ENCODE measurements at places on chromosomes 5 and 9.

- no peak for DNase-seq
Observed at GRCh38 chr9:87713278-87713987, 12.5 kb upstream of the CTSL start.

GRCh38 chr5:78611126-78611605 is 37.4 kb downstream of the LHFPL2 start:
- DNase-seq, result peak; percentile 76

GRCh38 chr9:127066060-127066850 is 56.2 kb downstream of the ANGPTL2 start:
- DNase-seq, result no peak

GRCh38 chr9:127113191-127113972 is 9.1 kb downstream of the ANGPTL2 start:
- no peak for DNase-seq

DNA sequence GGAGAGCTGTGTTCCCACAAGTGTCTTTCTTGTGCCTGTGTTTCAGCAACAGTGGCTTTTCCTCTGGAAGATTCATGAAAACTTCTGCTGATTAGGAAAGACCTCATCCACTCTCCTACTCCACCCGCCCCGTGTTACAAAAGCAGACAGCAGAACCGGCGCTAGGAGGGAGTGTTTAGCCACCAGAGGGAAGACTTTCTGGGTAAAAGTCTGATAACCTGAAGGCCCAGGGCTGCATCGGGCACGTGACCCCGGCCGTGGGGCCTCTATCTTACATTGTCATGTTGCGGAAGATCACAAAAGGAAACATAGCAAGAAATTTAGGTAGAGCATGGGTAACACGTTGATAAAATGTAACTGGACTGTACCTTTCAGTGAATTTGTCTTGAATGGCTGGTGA is 32.0 kb upstream of the DMRT2 start:
- peak; percentile 58 for DNase-seq

DNA sequence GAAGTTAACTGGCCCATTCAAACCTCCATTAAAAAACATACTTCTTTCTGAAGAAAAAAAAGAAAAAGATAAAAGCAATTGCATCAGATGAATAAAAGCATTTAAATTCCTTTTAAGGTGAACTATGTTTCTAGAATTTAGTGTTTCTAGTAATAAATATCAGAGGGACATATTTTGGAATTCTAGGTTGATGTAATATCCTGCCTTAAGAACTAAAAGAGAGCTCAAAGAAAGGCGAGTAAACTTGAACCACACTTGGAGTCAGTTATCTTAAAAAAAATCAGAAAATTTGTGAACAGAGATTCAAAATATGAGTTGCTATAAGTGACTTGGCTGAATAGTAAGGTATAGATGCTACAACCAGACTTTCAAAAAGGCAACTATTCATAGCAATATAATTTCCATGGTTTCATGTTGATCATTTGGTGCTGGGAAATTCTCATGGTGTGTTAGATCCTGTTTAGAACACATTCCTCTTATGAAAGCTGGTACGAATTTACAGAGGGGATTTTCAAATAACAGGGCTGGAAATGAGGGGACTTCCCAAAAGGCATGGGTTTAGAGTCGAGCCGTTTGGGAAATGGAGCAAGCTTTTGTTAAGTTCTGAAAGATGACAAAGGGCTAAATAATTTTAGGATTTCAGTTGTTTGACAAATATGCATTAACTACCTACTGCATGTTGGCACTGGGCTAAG is 37.6 kb upstream of the RAI14 start:
- no peak for DNase-seq

DNA sequence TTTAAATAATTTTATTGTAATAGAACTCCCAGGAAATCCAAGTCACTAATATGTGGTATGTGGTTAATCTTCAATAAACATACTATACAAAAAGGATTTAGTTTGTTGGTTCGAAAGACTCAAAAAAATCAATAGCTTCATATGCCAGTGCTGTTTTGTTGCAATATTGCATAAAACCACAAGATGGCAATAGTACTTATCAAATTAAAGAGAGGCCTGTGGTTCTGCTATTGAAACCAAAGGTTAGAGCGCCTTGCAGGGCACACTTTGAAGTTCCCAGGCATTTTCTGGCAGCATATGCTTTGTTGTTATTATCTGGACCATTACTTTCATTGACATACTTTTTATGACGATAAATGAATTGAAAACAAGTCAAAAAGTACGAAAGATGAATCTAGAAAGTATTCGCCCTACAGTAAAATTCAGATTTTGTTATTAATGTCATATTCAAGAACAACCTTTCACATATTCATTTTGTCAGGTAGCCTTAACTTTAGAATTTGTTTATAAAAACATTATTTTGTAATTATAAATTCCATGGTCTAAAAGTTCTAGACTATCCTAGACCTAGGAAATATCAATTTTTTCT is 316.3 kb downstream of the MCTP1 start:
- DNase-seq, result peak; percentile 31

- DNase-seq, result no peak
Observed at GRCh38 chr9:136231478-136232297, 13.9 kb downstream of the QSOX2 start.

GRCh38 chr9:120383611-120383998 is 196.4 kb downstream of the CDK5RAP2 start:
- no peak for DNase-seq

- DNase-seq, result no peak
Observed at GRCh38 chr5:2164586-2164985, 281.9 kb upstream of the IRX4 start.

GRCh38 chr9:112310826-112311225 is 22.6 kb downstream of the PTBP3 start:
- DNase-seq, result no peak

GRCh38 chr9:71121275-71122021 is at the start of gene TRPM3:
Gene TRPM3, minus strand, starts transcription at chr9:71121621. Its CDS starts 267 bp downstream, at chr9:71121354.
- DNase-seq, result peak; percentile 71

DNA sequence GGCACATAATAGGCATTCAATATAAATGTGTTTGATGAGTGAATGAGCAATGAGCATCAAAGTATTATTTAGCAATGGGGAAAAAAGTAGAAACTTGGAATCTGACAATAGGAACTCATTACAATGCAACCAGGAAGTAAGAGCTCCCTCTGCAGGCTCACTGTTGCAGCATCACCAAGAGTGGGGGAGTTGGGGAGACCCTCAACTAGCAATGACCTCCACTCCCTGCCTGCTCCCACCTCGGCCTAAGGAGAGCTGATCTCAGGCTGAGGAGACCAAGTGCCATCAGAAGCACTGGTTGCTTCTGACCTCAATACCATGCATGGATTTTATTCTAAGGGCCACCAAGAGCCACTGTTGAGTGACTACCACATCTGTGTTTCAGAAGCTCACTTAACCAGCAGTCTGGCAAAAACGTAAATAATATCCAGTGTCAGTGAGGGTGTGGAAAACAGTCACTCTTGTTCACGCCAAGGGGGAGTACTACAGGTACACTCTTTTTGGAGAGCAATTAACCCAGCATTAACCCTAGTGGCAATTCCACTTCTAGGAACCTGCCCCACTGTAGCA is 8.0 kb downstream of the VDAC1 start:
- DNase-seq, result peak; percentile 67

GRCh38 chr9:72048850-72049249 is 11.6 kb downstream of the C9orf57 start:
- no peak for DNase-seq

DNA sequence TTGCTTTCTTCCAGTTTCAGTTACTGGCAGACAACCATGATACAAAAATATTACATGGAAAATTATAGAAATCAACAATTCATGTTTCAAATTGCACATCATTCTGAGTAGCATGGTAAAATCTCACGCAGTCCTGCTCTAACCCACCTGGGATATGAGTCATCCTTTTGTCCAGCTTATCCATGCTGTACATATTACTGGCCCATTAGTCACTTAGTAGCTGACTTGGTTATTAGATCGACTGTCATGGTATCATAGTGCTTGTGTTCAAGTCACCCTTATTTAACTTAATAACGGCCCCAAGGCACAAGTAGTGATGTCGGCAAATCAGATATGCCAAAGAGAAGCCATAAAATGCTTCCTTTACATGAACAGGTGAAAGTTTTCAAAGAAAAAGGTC is 41.2 kb downstream of the NADK2 start:
- no peak for DNase-seq

- no peak for DNase-seq
Observed at GRCh38 chr9:70367305-70367930, 47.0 kb downstream of the KLF9 start.

DNA sequence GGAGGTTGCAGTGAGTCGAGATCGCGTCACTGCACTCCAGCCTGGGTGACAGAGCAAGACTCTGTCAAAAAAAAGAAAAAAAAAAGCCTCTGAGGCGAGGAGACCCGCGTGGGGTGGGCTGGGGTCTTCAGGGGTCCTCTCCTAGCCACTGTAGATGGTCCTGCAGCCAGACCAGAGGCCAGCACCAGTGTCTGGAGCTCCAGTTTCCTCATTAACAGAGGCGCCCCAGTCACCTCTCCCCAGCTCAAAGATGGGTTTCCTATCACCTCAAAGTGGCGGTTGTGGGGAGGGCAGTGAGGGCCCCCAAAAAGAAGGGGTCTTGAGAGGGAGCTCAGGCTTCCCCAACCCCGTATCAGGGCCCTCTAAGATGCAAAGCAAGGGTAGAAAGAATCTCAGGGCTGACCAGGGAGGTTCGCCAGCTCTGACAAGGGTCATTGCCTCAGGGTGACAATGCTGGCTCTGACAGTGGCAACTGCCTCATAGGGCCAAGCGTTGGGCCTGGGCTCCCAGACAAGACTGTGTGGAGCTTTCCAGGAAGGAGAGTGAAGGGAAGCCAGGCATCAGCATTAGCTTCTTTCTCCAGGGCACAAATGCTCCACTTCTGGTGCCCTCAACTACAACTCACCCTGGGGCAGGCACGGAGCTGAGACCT is 15.0 kb downstream of the STK10 start:
- no peak for DNase-seq

DNA sequence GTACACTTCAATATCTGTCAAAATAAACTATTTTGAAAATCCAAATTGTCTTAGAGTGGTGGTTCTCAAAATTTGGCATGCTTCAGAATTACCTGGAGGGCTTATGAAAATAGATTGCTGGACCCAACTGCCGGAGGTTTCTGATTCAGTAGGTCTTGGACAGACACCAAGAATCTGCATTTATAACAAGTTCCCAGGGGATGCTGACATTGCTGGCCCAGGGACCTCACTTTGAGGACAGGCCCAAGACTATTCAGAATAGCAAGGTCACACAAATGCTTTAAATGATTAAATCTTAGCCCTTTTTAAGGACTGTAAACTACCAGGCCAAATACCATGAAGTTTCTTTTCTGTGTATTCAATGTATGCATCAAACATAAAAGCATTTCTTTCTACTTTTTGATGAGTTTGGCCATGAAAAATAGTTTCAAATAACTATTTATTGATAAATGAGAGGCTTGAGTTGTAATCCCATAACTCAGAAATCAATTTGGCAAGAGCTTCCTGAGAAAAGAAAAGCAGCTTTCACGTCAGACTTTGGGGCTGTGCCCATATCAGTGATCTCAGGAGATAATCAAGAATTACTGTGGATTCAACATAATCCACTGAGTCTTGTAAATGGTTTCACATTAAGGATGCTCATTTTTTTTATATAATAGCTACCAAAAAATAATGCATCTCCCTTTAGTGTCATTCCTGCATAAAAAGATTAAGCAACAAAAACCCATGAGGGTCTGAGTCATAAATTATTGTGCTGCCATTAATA is 191.4 kb downstream of the FRMD3 start:
- DNase-seq, result no peak

DNA sequence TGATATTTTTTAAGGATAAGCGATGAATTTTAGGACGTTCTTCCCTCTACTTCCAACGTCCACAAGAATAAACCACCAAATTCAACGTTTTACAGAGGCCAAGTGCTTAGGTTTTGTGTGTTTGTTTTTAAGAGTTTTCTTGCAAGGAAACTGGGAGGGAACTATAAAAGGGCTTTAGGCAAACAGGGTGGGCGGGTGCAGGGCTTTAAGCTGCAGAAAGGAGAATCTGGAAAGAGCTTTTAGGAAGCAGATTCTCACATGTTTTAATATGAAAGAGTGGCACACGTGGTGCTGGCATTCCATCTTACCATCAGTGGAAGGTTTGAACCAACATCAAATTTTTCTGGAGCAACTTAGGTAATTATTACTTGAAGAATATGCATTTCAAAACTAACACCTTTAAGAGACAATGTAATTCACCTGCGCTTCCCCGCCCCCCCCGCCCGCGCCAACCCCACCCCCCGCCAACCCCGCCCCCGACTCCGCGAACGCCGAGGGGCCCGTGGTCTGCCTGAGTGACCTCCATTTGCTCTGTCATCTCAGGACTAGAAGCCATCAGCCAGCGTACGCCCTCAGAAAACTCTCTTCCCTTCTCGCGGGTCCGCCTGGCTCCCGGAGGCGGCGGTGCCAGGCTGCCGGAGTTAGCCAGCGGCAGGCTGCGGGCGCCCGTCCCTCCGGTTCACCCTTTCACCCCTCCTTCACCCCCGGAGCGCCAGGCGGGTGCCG is 911 bp upstream of the PIK3R1 start:
- DNase-seq, result no peak

- DNase-seq, result no peak
Observed at GRCh38 chr9:29144476-29144875, 1571.2 kb upstream of the C9orf72 start.

GRCh38 chr5:143892271-143892670 is 80.3 kb downstream of the HMHB1 start:
- DNase-seq, result no peak

GRCh38 chr9:33619666-33620404 is 95.8 kb downstream of the ANKRD18B start:
- DNase-seq, result no peak
